ENCODE measurements at places on chromosomes 3 and 15.

- DNase-seq, result no peak
Observed at GRCh38 chr3:139104062-139104461, 59.4 kb upstream of the PRR23C start.

DNA sequence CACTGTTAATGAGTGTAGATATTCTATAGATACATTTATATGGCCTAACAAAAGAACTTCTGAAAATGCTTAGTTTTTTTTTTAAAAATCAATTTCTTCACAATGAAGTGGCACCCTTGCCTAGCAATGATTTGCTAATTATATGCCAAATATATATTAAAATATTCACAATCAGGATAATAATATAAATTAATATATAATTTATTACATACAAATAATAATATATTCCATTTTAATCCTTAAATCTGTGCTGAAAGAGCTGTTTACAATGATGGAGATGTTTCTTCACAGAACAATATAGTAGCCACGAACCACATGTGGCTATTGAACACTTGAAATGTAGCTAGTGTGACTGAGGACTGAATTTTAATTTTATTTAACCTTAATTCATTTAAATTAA lies 648.4 kb upstream of the GBE1 start:
- DNase-seq, result no peak

DNA sequence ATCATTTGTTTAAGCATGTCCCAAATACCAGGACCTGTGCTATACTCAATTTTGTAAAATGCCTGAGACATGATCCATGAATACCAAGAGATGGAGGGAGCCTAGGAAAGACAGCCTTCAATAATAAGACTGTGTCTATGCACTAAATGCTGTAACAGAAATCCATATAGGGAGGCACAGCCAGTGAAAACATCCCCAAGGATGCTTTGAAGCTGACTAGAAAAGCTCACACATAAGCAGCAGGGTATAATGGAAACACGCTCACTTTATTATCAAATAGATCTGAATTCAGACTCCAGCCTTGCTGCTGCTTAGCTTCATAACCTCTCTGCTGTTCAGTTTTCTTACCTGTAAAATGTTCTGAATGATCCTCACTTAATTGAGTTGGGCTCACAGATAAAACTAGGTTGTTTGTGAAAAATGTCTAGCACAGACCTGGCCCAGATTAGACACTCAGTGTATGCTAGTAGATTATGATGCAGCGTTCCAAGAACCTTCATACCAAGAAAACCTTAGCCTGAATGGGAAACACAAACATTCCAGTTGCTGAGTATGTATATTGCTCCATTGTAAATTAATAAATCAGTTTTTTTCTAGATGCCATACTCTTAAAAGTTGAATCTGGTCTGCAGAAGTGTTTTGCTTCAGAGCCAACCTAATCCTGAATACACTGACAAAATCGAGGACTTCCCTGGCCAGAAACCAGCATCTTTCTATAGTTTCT lies 3.8 kb upstream of the LARP6 start:
- no peak for DNase-seq

GRCh38 chr3:126971891-126972351 lies 11.0 kb upstream of the PLXNA1 start:
- no peak for DNase-seq

DNA sequence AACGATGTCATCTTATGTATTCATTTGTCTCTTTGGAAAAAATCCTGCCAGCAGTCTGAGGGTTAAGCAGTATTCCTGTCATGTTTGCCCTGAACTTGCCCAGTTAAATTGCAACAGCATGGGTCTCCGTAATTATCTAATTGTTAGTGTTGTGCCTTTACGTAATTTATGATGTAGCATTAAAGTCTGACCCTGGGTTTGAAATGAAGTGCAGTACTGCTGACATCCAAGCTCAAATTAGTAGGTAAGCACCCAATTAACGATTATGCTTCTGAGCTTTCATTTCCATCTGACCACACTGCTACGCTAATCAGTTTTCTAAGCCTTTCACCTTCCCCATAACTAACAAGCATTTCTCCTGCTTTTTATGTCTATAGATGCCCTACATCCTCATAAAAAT lies 241.8 kb downstream of the ARRDC4 start:
- no peak for DNase-seq

GRCh38 chr15:31403096-31403495 lies 76.5 kb downstream of the KLF13 start:
- DNase-seq, result no peak

DNA sequence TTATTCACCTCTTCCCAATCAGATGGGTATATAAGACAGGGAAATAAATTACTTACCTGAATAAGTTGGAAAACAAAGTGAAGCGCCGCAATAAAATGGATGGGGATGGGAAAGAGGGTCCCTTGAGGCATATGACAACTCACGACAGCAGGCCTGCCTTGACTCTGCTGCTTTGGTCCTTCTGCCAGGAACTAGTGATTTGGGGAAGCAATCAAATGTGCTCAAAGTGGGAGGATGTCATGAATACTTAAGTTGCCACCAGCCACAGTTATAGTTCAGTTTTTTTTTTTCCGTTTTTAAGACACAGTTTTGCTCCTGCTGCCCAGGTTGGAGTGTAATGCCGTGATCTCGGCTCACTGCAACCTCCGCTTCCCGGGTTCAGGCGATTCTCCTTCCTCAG lies 4.6 kb downstream of the PARL start:
- DNase-seq, result no peak

DNA sequence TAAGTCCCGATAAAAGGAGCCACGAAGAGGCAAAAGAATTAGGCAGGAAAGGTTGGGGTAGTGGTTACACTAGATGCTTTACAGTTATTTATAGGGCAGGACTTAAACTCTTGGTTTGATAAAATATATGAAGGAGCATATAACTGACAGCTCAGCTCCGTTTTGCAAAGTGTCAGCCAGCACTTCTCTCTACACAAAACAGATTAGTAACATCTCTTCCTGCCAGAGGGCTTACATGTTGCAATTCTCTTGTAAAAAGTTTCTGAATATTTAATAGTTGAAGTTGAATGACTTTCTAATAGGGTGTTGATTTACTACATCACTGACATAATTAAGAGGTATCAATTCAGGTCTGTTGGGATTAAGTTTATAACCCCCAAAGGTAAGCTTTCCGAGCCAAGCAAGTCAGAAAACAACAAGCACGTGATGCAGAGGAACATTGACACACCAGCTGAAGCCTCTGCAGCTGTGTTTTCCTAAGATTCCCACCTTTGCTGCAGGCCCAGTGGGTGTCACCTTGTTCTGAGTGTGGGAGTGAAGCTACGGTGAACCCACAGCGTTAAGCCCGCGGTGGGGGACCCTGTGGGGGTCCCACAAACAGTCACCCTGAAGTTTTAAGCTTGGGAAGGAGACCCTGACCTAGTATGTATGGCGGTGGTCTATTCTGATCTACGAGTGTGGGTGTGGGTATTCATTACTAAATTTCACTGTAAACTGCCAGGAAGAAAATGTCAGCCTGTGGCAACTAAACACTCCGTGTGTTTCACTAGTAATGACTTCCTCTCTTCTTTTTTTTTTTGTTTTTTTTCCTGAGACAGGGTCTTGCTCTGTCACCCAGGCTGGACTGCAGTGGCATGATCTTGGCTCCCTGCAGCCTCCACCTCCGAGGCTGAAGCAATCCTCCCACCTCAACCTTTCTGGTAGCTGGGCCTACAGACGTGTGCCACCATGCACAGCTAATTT lies 22.0 kb upstream of the ATP13A3 start:
- DNase-seq, result no peak

GRCh38 chr3:103924544-103924943 lies 1442.2 kb upstream of the ALCAM start:
- no peak for DNase-seq

GRCh38 chr3:16399473-16399872 lies 114.0 kb downstream of the RFTN1 start:
- DNase-seq, result no peak
